ENCODE measurements at places on chromosomes 16 and 17. TPM values are rescaled to one million over a fixed set of nuclear protein-coding genes. Genes with fewer than 3 reads are reported as not detected.

Gene ABAT
- 9.0 TPM for total RNA-seq

Gene MRPL12
- total RNA-seq: 39.1 TPM

Gene TBX6
- total RNA-seq: 1.1 TPM

Gene FBXW10
- not detected for total RNA-seq

Gene PLA2G10
- not detected for total RNA-seq

Gene NPIPB9
- 3.4 TPM for total RNA-seq

Gene CACNG4
- not detected for total RNA-seq

Gene TBC1D3E
- total RNA-seq: not detected

Gene RPS15A
- 1,203 TPM for total RNA-seq

Gene CCDC200
- not detected for total RNA-seq

Gene SMARCD2
- total RNA-seq: 76.5 TPM

Gene C17orf78
- not detected for total RNA-seq

Gene RNF227
- total RNA-seq: 20.7 TPM

Gene NPLOC4
- 68.8 TPM for total RNA-seq

Gene PRM3
- total RNA-seq: not detected

Gene SDR42E2
- 0.16 TPM for total RNA-seq

Gene C16orf92
- total RNA-seq: not detected

Gene PEMT
- total RNA-seq: 15.3 TPM

Gene XAF1
- 176 TPM for total RNA-seq

Gene SMIM22
- not detected for total RNA-seq

Gene KRTAP2-1
- not detected for total RNA-seq

Gene ABHD15
- total RNA-seq: 23.8 TPM

Gene PIMREG
- total RNA-seq: 11.6 TPM

Gene CCDC154
- total RNA-seq: 3.6 TPM

Gene C17orf50
- total RNA-seq: not detected

Gene KAT8
- total RNA-seq: 76.7 TPM

Gene NPIPA3
- total RNA-seq: 1.3 TPM
